ENCODE measurements at places on chromosomes 3 and 15.

- no peaks in the 10 kb centered on the region for H3K27me3 ChIP-seq
- H3K4me3 ChIP-seq, result no peak overlapping the region
- H3K36me3 ChIP-seq, result peaks cover 3% of the 10 kb centered on the region
- no peak for DNase-seq
Measured at GRCh38 chr15:72420576-72420975, 22.5 kb downstream of the TMEM202 start.

DNA sequence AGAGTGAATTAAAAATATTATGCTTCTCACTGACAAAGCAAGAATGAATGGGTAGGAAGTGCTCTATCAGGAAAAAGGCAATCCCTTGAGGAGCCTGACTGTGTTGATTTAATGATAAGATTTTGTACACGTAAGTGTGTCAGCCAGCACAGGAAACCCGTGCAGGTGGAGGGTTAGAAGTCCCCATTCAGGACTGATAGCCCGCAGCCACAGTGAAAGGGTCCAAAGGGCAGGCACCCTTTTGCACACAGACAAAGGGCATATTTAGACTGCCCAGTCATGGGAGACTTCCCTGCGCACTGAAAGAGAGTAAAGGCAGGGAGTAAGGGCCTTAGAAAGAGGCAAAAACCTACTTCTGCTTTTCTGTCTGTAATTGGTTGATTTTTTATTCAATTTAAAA, 26.4 kb upstream of the SKIL start:
- H3K27ac ChIP-seq, result no peak overlapping the region
- no peaks in the 10 kb centered on the region for H3K36me3 ChIP-seq
- H3K27me3 ChIP-seq, result no peaks in the 10 kb centered on the region

DNA sequence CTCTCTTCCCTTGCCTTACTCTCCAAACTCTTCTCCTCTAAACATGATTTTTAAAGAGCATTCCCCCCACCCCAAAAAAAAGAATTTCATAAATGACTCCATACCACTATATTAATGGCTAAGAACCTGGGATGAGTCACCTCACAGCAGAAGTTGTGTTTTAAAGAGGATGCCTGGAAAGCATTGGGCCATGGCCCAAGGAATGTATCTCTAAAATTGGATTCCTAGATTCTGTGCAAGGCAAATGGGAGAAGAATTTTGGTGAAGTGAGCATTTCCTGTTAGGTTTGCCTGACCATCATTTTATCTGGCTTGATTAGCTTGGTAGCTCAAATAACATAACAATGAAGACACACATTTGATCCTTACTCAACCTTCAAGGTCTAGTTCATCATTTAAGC, 251.4 kb downstream of the NR1D2 start:
- DNase-seq, result no peak
- H3K27me3 ChIP-seq, result peaks cover 6% of the 10 kb centered on the region
- no peaks in the 10 kb centered on the region for H3K4me1 ChIP-seq
- no peak overlapping the region for H3K27ac ChIP-seq

DNA sequence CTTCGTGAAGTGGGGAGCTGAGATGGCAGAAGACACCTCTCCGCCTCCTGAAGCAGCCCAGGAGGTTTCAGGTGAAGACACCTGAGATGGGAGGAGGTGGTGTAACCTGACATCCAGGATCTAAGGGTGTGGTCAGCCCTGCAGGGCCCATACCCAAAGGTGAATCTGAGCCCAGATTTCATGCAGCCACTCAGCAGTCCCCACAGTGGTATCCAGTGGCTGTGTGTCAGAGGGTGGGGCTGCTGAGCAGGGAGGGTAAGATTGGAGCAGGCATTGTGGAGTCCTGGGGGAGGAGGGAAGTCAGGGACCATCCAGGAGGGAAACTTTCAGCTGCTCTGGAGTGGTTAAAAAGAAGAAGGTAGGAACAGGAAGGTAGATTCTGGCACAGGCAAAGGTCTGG, 46.0 kb upstream of the SMAD6 start:
- H3K4me1 ChIP-seq, result peaks cover 5% of the 10 kb centered on the region
- peaks cover 4% of the 10 kb centered on the region for H3K27me3 ChIP-seq
- H3K27ac ChIP-seq, result no peak overlapping the region
- DNase-seq, result no peak
- H3K4me3 ChIP-seq, result no peak overlapping the region

- no peak overlapping the region for H3K27ac ChIP-seq
- H3K4me3 ChIP-seq, result no peak overlapping the region
- H3K4me1 ChIP-seq, result peaks cover 4% of the 10 kb centered on the region
- peaks cover 3% of the 10 kb centered on the region for H3K36me3 ChIP-seq
Measured at GRCh38 chr3:129046037-129046731, 14.4 kb upstream of the GP9 start.

- no peak overlapping the region for H3K27ac ChIP-seq
- peaks cover under 1% of the 10 kb centered on the region for H3K27me3 ChIP-seq
- no peaks in the 10 kb centered on the region for H3K36me3 ChIP-seq
Measured at GRCh38 chr3:150656316-150656715, 47.4 kb downstream of the ERICH6 start.

GRCh38 chr15:36156879-36157427, 422.5 kb upstream of the CDIN1 start:
- no peaks in the 10 kb centered on the region for H3K4me1 ChIP-seq
- H3K4me3 ChIP-seq, result no peak overlapping the region
- H3K36me3 ChIP-seq, result no peaks in the 10 kb centered on the region
- H3K27me3 ChIP-seq, result no peaks in the 10 kb centered on the region

GRCh38 chr3:25438791-25439555, 10.9 kb downstream of the RARB start:
- no peaks in the 10 kb centered on the region for H3K4me1 ChIP-seq
- H3K27me3 ChIP-seq, result peaks cover 1% of the 10 kb centered on the region
- DNase-seq, result no peak
- no peaks in the 10 kb centered on the region for H3K36me3 ChIP-seq

Measured in activated CD4-positive, alpha-beta memory T cell treated with anti-CD3 and anti-CD28 coated beads for 36 hours (primary cell).